ENCODE measurements at places on chromosomes 7 and 10.

GRCh38 chr10:132856869-132857524 is 71.0 kb upstream of the NKX6-2 start:
- no peak for DNase-seq

DNA sequence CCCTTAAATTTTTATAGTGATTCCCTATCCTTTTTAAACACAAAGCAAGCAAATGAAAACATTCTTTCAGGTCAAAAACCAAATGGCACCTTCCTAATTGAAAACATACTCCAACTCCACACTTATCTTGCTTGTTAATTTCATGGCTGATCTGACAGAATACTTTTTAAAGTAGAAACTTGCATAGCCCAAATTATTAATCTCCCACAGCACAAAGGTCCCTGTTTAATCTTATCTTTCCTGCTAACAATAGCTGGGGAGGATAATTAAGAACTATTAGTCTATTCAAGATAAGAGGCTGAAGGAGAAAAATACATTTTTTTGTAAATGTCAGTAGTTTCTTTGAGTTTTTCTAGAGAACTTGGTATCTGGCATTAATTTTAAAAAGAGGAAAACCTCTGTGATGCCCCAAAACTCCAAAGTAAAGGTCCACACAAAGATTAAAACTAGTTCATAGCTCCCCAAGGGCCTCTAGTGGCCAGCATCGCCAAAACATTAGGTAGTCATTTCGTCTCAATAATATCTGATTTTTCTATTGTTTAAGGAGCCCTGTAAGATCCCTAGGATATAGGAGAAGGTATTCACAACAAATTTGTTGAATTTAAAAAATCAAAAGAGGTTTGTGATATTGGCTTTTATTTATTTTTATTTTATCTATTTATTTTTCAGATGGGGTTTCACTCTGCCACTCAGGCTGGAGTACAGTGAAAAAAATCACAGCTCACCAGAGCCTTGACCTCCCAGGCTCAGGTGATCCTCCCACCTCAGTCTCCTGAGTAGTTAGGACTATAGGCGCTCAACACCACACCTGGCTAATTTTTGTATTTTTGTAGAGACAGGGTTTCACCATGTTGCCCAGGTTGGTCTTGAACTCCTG is 14.7 kb downstream of the CDNF start:
- DNase-seq = no peak

GRCh38 chr10:117318909-117319308 is 56.3 kb downstream of the PDZD8 start:
- no peak for DNase-seq

DNA sequence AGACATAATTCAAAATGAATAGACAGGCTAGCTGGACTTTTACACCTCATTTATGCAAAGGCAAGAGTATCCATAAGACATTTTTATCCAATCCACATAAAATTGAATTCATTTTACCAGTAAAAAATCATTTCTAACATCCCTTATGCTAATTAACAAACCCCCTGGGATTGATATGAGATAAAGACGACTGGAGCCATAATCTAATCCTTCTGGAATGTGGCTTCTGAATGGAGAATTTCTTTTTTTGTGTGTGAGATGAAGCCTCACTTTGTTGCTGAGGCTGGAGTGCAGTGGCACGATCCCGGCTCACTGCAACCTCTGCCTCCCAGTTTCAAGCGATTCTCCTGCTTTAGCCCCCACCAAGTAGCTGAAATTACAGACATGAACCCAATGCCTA is 90.4 kb downstream of the AKR1D1 start:
- no peak for DNase-seq

- DNase-seq = no peak
These were observed 38.8 kb downstream of the AKR1B15 start for GRCh38 chr7:134587750-134588149.

- DNase-seq = no peak
These were observed 14.0 kb upstream of the GRIFIN start for GRCh38 chr7:2490181-2490651.

GRCh38 chr7:147474862-147475261 is 1115.7 kb upstream of the C7orf33 start:
- DNase-seq = no peak

DNA sequence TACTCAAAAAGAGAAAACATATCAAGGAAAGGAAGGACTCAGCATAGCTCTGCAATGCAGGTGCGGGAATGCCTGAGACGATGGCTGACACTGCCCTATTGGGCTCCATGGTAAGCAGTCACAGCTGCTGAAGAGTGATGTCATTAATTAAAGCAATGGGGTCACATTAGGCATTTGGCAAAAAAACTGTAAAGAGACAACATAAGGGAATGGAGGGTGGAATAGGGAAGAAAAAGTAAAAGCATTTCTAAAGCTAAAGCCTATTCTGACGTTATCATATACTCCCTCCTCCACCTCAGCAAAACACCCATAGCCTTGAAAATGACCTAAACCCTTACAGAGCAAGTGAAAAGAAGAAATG is 38.5 kb upstream of the SPOCK2 start:
- no peak for DNase-seq

DNA sequence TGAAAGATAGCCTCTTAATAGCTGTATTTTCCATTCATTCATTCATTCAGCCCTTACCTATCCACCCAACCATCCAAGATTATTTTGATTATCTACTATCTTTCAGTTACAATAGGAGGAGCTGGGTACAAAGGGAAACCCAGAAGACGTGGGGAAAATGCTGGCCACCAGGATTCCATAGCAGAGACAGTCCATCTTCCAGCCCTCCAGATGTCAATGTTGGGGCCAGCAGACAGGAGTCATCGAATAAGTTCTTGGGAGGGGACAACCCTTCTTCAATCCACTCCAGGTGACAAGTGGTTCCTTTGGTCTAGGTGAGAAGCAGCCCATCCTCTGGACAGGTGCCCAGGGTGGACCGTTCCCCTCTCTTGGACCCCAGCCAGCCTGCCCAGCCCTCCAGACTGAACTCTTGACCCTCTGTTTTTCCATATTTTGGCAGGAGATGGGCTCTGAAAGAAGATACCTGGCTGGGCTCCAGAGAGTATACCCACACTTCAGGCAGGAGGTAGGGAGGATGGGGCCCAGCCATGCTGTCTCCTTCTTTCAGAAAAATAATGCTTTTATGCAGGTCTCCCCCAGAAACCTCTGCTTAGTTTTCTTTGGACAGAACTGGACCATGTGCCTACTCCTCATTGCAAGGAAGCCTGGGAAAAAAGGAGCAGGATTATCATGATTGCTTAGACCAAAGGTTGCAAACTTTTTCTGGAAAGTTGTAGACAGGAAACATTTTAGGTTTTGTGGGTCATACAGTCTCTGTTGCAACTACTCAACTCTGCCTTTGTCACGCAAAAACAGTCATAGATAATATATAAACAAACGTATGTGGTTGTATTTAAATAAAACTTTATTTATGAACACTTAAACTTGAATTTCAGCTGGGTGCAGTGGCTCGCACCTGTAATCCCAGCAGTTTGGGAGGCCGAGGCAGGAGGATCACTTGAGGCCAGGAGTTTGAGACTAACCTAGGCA is 95.5 kb upstream of the SMNDC1 start:
- DNase-seq = no peak

GRCh38 chr7:43362652-43363034 is 220.3 kb upstream of the STK17A start:
- DNase-seq = peak; percentile 15

- DNase-seq = no peak
These were observed 754.3 kb downstream of the LRMDA start for GRCh38 chr10:76185471-76186301.

DNA sequence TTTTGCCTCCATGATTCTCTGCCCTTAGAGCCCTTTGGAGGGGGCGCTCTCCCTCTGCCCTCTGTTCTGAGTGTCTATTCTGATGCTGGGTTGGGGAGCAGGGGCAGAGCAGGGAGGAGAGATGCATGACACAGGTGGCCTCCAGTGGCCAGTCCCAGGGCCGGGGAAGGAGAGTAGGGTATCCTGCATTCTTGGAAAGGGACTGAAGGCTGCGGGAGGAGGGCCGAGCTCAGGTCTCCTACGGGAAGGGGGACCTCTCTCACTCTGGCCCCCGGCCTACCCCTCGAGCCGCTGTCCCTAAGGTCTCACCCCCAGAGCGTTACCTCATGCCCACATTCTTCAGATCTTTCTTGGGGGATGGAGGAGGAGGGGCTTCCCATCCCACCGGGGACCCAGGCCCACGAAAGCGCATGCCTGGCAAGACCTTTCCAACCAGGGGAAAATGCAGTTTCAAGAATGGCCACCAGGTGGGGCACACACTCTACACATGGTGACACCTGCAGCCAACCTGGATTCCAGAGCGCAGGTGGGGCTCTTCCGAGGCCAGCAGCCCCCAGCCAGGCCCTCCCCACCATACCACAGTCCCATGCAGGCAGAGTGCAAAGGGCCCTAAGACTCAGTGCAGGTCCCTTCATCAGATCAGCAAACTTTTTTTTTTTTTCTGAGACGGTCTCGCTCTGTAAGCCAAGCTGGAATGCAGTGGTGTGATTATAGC is 86.4 kb downstream of the MYL10 start:
- DNase-seq = peak; percentile 77

- peak; percentile 50 for DNase-seq
These were observed 181.6 kb upstream of the NEBL start for GRCh38 chr10:21078410-21079329.

GRCh38 chr7:113751547-113751946 is 167.3 kb downstream of the PPP1R3A start:
- no peak for DNase-seq

DNA sequence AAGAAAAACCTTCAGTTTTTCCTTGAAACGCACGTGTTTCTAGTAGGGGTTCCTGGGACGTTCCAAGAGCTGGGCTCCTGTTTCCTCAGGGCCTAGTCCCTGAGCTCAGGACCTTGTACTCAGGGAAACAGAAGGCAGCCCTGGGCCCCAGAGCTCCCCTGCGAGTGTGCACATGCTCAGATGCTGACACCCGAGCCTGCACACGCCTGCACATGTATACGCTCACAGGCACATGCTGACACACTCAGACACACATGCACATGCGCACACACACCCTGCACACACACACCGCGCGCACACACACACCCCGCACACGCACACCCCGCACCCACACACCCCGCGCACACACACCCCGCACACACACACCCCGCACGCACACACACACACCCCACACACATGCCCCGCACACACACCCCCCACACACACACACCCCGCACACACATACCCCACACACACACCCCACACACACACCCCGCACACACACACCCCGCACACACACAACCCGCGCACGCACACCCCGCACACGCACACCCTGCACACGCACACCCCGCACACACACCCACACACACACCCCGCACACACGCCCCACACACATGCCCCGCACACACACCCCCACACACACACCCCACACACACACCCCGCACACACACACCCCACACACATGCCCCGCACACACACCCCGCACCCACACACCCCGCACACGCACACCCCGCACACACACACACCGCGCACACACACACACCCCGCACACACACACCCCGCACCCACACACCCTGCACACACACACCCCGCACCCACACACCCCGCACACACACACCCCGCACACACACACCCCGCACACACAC is 52.2 kb downstream of the CALML3 start:
- DNase-seq = no peak

DNA sequence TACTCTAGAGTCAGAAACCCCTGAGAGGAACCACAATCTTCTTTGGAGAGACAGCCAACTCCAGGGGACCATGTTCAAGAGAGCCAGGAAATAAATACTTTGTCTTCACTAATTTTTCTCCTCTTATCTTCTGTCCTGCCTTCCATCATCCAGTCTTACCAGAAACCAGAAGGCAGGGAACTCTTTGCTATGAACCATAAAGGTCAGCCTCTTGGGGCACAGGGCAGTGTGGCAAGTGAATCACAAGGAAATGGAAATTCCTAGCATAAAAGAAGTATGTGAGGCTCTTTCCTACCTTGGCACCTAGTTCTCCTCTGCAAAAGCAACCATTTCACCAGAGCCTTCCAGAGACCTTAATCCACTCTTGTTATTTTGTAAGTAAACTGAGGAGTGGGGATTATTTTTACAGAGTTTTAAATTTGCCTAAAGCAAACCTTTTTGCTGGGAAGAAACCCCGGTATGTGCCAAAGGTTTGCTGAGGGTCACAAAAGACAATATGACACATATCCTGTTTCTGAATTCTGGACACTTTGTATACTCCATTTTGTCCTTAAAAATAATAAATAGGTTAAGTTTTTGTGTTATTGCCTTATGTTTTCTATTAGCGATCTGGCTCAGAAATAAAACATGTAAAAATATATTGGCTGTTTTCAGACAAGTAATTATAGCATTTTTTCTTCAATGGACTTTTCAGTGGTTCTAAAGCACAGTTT is 87.1 kb downstream of the ADAM22 start:
- no peak for DNase-seq

DNA sequence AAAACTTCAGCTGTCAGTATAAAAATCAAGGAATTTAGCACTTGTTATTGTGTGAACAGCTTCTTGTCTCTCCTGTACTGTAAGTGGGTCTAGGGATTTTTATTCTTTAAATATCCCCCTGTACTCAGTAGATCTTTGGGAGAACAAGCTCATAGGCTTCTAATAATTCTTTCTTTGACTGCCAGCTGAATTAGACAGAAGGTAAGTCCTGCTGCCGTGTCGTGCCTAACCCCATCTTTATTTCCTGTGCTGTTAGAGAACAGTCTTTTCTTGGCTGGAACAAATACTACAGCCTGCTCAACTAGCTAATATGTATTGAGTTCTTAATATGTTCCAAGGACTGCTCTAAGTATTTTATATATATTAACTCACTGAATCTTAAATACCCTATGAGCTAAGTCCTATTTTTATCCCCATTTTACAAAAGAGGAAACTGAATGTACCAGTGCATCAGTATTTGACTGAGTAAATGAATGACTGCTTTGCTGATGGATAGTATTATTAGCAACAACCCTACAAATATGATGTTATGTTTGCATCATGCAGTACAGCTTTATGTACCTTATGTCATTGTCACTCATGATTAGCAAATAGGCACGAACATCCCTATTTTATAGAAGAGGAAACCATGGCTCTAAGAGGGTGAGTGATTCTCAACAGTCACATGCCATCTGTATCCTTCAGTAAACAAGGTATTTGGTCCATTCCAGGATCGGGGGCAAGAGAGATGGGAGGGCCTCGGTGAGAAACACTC is 5.5 kb upstream of the DUSP5 start:
- DNase-seq = no peak

DNA sequence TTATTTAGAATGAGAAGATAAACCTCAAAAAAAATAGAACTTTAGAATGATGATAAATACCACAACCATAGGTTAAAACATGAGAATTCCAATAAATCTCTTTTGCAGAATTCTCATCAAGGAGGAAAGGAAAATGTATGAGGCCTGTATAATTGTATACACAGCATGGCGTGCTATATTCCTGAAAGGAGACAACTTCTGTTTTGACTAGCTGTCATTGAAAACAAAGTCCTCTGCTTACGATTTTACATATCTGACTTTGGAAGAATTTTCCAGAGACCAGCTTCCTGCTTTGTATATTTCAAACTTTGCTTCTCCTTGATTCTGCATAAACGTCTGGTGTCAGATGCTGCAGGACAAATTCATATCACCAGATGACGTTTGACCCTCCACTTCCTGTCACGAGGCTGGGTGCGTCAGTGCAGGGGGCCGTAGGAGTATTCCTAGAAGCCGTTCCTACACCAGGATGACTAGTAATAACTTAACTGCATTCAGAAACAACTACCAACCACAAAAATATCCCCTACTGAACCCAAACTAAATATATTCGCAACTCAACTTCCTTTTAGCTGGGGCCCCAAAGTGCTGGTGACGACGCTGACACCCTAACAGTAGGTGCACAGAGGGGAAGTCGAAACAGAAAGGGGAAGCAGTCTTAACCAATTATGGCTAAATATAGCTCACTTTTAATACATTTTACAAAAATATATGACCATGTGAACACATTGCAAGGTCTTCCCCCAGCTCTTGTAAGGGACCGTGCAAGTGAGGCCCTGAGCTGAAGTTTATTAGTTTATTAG is 178.6 kb upstream of the INHBA start:
- DNase-seq = no peak

- no peak for DNase-seq
These were observed 109.9 kb downstream of the AHR start for GRCh38 chr7:17408245-17408903.
